Activated CD4-positive, alpha-beta T cell treated with anti-CD3 and anti-CD28 coated beads, Interleukin-2, Interleukin-6, amounts not matched to agents 100 ng/mL and 50 ng/mL, durations not matched to agents 16 hours and 8 hours (primary cell): ENCODE measurements at places on chromosomes 1 and 21.
A peak's percentile ranks its signal among the peaks of the same experiment; 100 is the strongest.

DNA sequence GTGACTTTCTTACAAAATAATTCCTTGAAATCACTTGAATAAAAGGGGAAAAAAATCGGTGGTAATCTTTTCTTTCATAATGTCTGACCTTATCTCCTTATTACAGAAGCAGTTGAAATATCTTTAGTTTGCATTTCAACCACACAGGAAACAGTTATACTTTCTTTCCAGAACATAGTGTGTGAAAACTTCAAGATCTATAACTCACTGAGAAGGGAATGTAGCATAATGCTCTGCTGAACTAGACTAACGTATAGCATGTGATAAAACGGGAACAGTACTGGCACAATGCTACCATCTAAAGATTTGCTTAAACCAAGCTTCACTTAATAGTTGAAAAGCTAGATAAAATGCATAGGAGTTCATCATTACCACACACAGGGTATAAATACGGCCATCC, 45.0 kb downstream of the VAV3 start:
- no peak for DNase-seq

DNA sequence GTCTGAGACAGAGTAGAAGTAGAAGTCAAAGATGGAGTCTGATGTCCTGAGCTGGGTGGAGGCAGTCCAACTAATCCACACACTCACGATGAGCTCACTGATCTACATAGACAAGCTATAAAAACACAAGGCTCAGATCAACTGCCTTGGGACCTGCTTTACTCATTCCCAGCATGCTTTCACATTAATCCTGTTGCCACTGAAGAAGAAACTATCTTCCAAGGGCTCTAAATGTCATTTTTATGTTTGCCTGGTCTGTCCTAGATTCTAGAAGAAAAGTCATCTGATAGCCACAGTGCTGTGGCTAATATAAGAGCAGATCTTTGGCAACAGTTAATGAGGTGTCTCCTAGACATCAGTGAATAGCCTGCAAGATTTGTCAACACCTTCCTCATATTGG, 522.7 kb downstream of the NUF2 start:
- no peak for DNase-seq

DNA sequence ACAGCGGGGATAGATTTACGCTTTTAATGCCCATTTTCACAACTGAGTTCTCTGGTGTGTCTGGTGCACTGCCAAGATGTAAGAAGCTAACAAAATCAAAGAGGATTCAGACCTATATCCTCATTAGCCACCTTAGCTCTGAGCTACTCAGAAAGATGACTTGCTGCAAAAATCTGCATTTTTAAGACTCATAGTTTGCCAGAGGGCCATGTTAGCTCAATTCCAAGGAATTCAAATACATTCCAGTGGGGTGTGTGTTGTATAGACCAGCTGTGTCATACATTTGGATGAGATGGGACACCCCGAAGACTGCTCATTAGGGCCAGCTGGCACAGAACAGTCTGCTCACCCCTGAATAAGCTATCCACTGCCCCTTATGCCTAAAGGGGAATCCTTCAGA, 8.9 kb downstream of the DENND2D start:
- no peak for DNase-seq

- DNase-seq, result no peak
These were observed 23.2 kb downstream of the PMVK start for GRCh38 chr1:154913273-154913672.

- DNase-seq, result no peak
These were observed 119.5 kb upstream of the KRTAP19-8 start for GRCh38 chr21:31157756-31158155.

DNA sequence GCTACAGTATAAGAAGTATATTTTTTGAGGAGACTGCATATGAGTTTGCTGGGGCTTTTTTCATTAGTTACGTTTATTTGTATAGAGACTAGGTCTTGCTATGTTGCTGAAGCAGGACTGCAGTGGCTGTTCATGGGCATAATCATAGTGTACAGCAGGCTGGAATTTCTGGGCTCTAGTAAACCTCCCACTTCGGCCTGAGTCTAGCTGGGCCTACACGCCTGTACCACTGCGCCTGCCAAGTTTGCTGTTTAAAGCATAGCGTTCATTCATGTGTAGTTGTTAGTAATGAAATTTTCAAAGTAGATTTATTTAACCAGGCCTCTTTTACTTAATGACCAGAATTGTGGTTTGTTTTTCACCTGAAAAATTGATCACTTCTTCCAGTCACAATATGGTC, 33.8 kb downstream of the HS2ST1 start:
- no peak for DNase-seq

DNA sequence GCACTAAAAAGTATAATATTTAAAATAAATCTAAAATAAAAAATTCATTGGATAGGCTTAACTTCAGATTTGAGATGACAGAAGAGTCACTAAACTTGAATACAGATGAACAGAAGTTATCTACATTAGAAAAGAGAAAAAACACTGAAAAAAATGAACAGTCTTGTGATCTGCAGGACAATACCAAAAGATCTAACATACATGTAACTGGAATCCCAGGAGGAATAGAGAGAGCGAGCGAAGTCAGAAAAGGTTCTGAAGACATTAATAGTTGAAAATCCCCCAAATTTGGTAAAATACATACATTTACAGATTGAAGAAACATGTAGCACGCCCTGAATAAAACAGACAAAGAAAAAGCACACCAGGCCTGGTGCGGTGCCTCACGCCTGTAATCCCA, 21.2 kb downstream of the B3GALNT2 start:
- DNase-seq, result no peak

- no peak for DNase-seq
These were observed 16.0 kb upstream of the CD55 start for GRCh38 chr1:207305489-207305873.

GRCh38 chr1:35860696-35861095, 22.3 kb upstream of the AGO1 start:
- no peak for DNase-seq

GRCh38 chr1:41850029-41850428, 68.7 kb downstream of the HIVEP3 start:
- peak; percentile 21 for DNase-seq

GRCh38 chr1:173302890-173303829, 96.0 kb upstream of the TNFSF4 start:
- DNase-seq, result no peak

DNA sequence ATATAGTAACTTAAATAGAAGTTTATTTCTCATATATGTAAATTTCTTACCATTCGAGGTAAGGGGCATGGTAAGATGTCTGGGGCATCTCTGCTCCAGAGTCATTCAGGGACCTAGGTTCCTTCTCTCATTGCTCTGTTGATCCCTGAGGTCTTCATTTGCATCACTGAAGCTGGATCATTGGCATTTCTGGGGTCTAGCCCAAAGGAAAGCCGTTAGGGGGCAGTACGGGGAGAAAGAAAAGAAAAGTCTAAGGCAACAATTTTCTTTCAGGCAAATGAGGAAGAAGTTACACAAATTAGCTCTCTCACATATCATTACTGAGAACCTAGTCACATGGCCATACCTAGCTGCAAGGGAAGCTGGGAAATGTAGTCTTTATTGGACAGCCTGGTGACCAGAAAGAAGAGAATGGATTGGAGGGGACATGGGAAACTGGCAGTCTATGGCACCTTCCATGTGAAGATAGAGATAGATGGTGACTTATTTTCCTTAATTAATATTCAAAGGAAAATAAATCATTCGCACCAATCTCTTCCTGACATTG, 10.2 kb upstream of the SUSD4 start:
- DNase-seq, result no peak

- DNase-seq, result no peak
These were observed 124.3 kb downstream of the CYYR1 start for GRCh38 chr21:26448751-26449150.

- no peak for DNase-seq
These were observed 1011.8 kb downstream of the PLA2G4A start for GRCh38 chr1:187840557-187840956.

GRCh38 chr1:16146279-16147155, 9.4 kb downstream of the EPHA2 start:
- DNase-seq, result no peak

GRCh38 chr1:166597516-166597915, 241.8 kb upstream of the POGK start:
- no peak for DNase-seq

GRCh38 chr1:209742409-209743144, 13.3 kb upstream of the TRAF3IP3 start:
- DNase-seq, result no peak

GRCh38 chr1:93033029-93033428, 46.1 kb upstream of the MTF2 start:
- DNase-seq, result peak; percentile 23

GRCh38 chr1:42845193-42845592, 1.2 kb upstream of the ZNF691 start:
- no peak for DNase-seq

DNA sequence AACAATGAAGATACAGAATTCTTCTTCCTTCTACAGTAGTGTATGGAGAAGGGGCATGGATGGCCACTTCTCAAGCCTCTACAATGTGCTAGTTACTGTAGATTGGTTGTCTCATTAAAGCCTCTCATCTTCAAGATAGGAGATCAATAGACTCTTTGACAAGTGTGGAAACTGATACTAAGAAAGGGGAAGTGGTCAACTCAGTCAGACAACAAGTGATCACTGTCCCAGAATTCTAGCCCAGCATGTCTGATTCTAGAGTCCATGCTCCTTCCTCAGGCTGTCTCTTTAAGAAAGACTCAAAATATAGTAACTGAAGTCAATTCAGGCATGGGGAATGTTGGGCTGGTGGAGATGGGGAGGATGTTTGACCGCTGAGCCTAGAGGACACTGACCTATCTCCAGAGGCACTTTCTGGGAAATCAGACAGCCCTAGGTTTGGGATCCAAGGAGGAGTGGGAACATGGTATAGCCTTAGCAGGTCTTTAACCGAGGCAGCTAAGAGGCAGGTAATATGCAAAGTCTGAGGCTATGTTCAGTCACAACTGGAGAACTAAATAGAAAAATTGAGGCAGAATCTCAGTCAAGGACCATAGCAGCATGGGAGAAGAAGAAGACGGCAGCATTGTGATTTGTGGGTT, 39.3 kb upstream of the EYA3 start:
- no peak for DNase-seq

- DNase-seq, result no peak
These were observed 189.5 kb downstream of the PLA2G4A start for GRCh38 chr1:187018291-187018690.

GRCh38 chr1:174974711-174975119, 25.0 kb upstream of the CACYBP start:
- no peak for DNase-seq

GRCh38 chr1:205914730-205915129, 28.5 kb downstream of the SLC26A9 start:
- DNase-seq, result no peak

- DNase-seq, result no peak
These were observed 402.8 kb downstream of the PCP4 start for GRCh38 chr21:40270047-40270446.

DNA sequence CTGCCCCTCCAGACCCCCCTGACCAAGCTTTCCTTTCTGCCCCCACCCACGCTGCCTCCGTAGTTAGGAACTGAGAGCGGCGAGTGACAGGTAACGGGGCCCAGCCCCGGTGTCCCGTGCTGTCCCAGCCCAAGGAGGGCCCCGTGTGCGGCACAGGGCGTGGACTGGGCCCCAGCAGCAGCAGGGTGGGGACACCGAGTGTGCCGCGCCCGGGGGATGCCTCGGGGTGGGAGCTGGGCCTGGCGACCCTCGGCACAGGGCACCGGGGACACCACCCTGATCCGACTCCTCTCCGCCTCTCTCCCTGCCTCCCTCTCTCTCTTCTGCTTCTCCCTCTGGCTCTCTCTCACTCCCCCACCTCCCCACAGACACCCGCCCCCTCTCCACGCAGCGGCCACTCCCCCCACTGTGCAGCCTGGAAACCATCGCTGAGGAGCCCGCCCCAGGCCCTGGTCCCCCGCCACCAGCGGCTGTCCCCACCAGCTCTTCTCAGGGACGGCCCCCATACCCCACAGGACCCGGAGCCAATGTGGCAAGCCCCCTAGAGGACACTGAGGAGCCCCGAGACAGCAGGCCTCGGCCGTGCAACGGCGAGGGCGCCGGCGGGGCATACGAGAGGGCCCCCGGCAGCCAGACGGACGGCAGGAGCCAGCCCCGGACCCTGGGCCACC, 22.7 kb downstream of the PANK4 start:
- no peak for DNase-seq

DNA sequence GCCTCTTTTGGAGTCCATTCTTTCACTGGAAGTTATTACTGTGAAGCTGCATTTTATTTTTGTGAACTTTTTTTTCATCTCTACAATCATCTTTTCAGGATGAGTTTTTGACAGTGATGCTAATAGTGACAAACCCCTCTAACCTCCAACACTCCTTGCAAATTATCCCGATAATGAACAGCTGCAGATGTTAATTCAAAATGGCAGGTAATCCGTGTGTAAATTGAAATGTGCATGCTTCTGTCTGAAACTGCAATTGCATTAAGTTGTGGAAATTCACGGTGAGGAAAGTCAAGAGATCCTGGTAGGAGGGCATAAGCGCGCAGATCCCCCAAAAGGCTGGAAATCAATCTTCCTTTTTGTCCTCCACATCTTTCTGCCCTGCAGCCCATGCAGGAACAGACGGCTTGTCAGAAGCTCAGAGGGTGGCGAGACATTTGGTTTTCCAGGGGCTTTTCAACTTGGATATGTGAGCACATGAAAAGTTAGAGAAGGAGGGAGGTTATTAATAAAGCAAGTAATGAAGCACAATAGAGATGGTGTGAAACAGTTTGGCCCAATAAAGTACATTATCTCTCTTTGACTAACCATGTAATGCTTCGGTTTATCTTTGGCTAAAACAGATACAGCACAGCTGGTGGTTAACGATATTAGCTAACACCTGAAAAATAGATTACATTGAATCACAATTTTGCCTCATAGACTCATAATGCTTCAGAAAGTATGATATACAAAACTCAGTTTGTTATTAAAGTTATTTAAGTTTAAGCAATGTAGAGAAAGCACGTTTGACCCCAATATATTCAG, 143.5 kb upstream of the COA6 start:
- no peak for DNase-seq

- DNase-seq, result no peak
These were observed 4.4 kb upstream of the AADACL3 start for GRCh38 chr1:12711536-12711935.

GRCh38 chr21:41620982-41621381, 113.0 kb upstream of the TMPRSS2 start:
- no peak for DNase-seq

DNA sequence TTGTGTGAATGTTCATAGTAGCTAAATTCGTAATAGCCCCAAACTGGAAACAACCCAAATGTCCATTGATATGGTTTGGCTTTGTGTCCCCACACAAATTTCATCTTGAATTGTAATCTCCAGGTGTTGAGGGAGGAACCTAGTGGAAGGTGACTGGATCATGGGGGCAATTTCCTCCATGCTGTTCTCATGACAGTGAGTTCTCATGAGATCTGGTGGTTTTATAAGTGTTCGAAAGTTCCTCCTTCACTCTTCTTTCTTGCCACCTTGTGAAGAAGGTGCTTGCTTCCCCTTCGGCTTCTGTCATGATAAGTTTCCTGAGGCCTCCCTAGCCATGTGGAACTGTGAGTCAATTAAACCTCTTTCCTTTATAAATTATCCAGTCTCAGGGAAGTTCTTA, 11.3 kb downstream of the UBE2G2 start:
- DNase-seq, result no peak
